ENCODE measurements at places on chromosomes 6 and 20.

DNA sequence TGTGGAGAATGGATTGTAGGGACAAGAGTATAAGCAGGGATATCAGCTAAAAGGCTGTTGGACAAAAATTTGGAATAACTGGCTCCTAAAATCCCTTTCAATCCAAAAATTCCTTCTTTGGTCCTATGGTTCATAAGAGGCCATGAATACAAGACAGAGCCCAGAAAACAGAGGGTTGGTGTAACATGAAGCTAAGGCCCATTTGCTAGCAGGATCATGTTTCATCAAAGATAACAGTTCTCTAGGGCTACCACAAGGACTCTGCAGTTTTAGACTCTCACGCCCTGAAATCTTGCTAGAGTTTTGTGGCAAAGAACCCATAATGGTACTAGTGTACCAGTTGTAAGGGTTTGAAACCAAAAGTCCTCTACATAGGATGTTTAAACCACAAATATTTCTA, 327.8 kb upstream of the TBX18 start:
- no peak for DNase-seq

DNA sequence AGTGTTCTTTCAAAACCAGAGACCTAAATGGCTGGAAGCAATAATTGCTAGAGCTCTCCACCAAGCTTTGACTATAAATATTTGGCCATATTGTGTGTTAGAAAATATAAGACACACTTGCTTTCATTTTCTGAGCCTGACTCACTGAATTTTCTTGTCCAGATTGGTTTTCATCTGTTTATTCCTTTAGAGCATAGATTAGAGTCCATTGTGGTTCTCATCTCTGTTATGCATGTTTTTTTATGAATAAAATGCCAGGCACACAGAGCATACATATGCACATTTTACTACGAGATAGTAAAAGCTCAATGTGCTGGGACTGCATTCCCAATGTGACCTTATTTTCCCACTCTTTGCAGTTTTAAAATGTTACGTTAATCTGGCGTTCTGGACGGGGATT, 115.3 kb upstream of the MLIP start:
- DNase-seq: no peak

- DNase-seq: no peak
Observed at GRCh38 chr6:4067673-4068072, 11.3 kb downstream of the FAM217A start.

- no peak for DNase-seq
Observed at GRCh38 chr20:62581308-62581707, 61.0 kb upstream of the SLCO4A1 start.

DNA sequence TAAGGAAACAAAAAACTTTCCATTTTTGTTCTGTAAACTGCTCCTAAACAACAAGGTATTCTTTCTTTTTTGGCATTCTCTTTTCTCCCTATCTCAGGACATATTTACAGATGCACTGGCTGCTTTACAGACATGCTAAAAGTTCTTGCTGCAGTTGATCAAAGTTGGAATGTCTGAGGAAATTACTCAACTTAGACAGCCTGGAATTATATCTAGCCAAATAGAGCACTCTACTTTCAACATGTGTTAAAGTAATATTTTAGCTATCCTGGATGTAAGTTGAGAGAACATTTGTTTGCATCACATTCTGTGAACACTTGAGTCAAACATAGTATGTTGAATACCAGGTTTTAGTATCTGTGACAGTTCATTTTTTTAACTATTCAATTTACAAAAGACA, 24.8 kb downstream of the TASP1 start:
- DNase-seq: no peak

DNA sequence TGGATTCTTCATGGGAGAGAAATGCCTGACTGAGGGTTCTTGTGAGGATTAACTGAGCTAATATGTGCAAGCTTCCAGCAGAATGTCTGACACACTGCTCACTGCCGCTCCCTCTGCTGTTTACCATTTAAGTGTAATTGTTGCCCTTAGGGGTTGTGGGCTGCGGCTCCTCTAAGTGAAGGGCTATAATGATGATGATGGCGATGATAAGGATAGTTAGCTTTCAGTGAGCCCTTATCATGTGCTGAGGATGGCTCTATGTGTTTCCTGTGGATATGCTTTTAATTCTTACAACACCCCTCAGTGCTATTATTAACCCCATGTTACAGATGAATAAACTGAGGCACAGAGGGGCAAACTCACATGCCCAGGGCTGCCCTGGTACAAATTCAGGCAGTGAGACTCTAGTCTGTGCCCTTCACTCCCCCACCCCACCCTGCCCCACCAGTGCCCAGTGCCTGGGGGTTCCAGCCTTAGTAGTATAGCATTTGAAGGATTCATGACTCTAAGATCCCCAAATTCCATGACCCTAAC, 33.4 kb downstream of the TGM2 start:
- DNase-seq: peak; percentile 3

DNA sequence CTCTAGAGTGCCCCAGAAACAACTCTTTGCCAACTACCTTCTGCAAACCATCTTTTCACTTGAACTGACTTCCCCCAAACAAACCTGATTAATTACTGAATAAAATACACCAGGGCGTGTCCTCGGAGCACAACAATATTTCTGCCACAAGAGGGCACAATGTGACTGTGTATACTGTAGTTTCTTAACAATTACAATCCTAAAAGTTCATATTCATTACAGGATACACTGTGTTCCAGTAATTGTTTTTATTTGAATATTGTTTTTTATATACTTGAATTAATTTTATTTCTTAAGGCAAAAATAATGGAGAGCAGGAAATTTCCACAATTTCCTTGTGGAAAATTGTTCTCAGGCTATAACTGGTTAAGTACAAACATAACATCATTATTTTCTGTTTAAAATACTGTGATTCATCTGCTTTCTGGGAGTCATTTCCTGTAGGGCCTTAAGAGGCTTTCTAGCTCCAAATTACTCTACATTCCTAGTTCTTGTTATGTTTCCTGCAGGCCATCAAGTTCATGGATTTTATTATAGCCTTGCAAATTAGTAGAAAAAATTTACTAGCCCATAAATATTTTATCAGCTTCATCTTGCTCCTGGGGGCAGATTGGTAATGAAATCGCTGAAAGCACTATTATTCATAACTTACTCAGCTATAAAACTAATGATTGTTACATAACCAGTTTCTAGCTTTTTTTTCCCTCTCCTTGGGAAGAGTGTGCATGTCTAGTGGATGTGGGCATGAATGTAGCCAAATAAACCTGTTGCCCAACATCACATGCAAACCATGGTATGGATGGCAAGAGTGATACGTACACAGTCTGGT, 51.9 kb upstream of the SLC22A16 start:
- no peak for DNase-seq
